ENCODE measurements at places on chromosomes 7 and 10.

DNA sequence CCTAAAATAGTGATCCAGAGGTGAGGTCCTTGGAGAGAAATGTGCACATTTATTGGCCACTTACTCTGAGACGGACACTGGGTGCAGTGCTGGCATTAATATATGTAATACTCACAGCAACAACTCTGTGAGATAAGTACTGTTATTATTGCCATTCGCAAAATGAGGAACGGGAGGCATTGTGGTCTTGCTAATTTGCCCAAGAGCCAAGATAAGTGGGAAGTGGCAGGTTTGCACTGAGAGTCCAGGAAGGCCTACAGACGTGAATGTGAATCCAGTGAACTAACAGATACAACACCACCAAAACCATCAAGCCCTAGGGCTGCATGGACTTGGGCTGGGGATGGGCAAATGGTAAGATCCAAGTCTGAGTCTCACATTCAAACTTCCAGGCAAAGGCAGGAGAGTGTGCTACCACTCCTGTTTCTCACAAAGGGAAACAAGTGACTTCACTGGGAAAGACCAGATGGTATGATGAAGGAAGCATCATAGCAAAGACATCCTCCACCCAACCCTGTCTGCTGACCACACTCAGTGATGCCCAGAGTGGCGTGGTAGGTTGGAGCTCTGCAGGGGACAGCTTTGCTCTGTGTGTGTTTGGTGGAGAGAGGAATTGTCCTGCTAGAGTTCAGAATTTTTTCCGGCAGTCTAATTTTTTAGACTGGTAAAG, 19.2 kb downstream of the TMEM273 start:
- no peak for DNase-seq

- DNase-seq, result peak; percentile 49
Measured at GRCh38 chr7:129298268-129298893, 73.6 kb downstream of the AHCYL2 start.

DNA sequence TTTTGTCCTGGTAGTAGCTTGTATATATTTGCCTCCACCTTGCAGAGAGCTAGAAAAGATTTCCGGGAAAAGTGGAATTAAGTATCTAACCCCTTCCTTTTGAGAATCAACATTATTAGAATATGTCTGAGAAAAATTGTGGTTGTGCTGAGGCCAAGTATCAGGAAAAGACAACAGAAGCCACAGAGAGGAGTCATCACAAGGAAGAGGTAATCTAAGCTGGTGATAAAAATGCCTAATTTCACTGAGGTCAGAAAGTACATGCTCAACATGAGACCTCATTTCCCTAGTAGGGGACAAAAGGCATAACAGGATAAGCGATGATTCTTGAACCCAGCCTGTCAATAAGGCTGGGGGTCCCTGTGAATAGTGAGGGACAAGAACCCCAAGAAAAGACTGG, 97.0 kb upstream of the PDE1C start:
- DNase-seq, result no peak

- no peak for DNase-seq
Measured at GRCh38 chr10:102919992-102920739, 2.1 kb downstream of the CNNM2 start.

- no peak for DNase-seq
Measured at GRCh38 chr10:72137583-72137982, 49.2 kb upstream of the SPOCK2 start.

DNA sequence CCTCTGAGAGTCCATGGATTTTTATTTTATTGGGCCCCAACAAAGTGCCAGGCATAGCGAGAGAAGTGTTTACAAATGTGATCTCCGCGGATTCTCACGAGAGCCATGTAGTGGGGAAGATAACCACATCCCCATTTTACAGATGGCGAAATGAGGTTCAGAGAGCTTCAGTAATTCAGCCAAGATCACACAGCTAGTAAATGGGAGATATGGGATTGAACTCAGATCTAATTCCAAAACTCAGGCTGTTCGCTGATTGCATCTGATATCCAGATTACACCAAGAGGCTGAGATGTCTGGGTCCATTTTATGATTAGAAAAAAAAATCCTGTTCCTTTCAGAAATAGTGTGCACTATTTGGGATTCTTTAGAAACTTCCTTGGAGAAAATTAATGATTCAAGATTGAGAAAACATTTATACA, 1.3 kb downstream of the FAS start:
- no peak for DNase-seq

DNA sequence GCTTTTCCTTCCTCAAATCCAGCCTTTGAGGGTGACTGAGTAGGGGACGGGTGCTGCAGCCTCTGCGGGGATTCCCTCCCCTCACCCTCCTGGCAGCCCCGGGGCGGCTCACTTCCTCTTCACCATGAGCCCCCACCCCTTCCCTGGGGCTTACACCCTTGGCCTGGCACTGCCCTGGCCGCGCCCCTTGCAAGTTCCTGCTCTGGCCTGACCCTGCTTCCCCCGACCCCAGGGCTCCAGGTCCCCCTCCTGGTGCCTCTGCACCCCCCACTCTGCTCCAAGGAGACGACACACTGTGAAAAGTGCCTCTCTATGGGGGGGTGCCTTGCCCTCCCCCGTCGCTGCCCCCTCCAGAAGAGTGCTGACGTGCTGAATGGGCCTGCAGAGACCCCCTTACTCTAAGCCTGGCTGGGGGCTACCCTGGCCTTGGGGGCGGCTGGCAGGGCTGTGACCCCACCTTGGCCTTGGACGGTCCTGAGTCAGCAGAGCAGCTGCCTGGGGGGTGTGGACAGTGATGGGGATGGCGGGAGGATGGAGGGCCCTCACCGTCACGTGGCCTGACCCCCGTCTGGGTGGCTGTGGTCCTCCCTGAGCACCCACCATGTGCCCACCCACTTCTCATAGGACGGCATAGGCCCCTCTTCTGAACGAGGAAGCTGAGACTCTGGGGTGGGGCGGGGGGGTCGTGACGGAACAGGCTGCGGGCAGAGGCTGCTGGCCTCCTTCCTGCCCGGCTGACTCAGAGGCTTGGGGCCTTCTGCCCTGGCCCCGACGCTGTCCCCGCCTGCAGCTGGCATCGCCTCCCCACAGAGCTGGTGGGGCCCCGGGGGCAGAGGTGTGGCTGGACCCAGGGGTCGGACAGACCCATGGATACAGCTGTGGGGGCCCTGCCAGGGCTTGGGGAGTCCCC, 9.8 kb downstream of the LFNG start:
- DNase-seq, result peak; percentile 54

DNA sequence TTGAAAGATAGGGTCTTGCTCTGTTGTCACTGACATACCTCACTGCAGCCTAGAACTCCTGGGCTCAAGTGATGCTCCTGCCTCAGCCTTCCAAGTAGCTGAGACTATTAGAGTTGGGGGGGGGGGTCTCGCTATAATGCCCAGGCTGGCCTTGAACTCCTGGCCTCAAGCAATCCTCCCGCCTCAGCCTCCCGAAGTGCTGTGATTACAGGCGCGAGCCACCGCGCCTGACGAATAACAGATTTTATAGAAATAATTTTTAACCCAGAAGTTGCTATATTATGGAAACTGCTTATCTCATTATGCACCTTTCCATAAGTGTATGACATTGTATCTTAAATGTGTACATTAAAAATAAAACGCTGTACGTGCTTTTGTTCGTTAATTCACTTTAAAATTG, 846 bp downstream of the ANKRD26 start:
- no peak for DNase-seq

- DNase-seq, result no peak
Measured at GRCh38 chr10:121503587-121504051, 94.6 kb downstream of the FGFR2 start.

DNA sequence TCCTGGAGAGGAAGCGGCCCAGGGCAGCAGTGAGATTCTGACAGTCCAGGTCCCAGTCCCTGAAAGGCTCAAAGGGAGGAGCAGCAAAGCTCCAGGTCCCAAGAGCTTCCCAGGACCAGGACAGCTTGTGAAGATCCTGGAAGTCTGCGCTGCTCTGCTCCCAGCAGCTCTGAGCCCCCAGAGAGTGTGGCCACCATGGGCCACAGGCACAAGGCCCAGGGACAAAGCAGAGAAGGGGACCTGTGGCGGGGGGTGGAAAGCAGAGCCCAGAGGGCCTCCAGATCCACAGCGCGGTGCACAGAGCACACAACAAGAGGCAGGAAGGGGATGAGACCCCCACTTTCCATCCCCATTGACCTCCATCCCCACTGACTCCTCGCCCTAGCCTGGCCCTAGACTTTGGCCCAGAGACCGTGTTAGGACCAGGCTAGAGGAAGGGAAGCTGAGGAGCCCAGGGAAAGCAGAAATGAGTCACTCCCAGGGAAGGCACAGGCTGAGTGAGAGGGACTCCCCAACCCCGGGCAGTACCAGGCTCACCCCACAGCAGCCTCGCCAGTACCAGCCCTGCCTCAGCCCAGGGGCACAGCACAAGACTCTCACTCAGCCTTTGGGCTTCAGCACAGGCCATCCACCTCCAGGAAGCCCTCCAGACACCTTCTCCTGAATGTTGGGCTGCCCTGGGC, 75.5 kb downstream of the GRID1 start:
- DNase-seq, result no peak

DNA sequence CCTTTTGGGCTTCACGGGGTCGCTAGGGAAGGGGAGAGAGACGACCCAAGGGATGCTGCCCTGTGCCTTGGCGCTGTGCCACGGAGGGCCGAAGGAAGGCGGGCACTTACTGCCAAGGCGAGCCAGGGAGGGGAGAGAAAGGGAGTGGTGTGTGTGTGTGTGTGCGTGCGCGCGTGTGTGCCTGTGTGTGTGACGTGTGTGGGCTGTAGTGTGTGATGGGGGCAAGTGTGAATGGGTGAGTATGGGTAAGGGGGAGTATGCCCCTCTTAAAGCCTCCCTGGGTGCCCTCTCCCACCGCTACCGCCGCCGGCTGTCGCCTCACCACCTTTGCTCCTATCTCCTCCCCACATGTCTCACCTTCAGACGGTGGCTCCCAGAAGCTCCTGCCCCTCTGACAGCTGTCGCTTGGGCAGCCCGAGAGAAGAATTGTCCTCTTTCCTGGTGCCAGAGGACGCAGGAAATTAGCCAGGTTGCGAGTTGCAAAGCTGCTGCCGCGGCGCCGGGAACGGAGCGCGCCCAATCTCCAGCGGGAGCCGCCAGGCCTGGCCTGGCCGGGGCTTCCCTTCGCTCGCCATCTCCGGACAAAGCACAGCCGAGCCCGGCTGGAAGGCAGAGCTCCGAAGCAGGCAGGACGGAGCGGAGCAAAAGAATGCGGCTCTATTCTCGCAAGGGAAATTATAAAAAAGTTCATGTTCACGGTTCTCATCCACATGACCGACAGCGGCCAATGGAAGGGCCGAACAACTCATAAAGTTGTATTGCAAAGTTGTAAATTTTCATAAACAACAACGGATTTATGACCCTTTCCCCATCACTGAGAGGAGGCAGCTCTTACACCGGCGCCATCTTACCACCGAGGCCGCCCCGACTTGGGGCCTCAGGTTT, at the start of gene HOXA3:
Gene HOXA3 (minus strand): TSS at position 653 of the 885 bp plus-strand sequence. CDS start 41,943 bp downstream, outside the sequence.
- DNase-seq, result peak; percentile 3

GRCh38 chr7:43602256-43602655, 19.3 kb downstream of the STK17A start:
- no peak for DNase-seq

DNA sequence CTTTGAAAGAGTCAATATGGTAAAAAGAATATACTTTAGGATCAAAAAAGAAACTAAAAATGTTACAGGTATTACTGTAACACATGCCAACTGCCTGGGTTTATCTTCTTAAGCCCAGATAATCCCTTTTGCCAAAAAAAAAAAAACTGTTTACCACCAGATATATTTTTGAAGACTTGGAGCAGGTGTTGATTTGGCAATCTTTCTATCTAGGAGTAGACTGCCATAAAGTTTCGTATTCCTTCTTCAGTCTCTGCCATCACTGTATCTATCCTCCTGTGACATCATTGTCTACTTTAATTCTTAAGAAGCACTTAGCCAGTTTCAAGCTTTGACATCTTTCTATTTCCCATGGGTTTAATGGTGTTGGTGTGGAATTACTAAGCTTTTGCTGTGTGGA, 161.0 kb downstream of the ST7 start:
- DNase-seq, result no peak

DNA sequence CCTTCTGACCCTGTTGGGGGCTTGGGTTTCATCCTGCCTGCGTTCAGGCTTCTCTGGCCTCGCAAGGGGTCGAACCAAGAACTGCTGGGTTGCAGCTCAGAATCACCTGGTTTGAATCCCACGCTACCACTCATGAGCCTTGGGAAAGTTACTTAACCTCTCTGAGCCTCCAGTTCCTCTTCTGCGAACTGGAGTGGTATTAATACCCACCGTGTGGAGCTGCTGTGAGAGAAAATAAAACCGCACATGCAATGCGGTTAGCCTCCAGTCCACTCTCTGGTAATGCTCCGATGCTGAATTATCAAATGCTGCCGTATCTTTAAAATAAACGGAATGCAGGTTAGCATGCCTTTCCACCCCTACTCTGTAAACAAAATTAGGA, 171.9 kb downstream of the ARHGAP12 start:
- no peak for DNase-seq

- DNase-seq, result no peak
Measured at GRCh38 chr7:141027043-141027442, 12.3 kb upstream of the MRPS33 start.

- no peak for DNase-seq
Measured at GRCh38 chr10:58976254-58976653, 200.2 kb upstream of the PHYHIPL start.

DNA sequence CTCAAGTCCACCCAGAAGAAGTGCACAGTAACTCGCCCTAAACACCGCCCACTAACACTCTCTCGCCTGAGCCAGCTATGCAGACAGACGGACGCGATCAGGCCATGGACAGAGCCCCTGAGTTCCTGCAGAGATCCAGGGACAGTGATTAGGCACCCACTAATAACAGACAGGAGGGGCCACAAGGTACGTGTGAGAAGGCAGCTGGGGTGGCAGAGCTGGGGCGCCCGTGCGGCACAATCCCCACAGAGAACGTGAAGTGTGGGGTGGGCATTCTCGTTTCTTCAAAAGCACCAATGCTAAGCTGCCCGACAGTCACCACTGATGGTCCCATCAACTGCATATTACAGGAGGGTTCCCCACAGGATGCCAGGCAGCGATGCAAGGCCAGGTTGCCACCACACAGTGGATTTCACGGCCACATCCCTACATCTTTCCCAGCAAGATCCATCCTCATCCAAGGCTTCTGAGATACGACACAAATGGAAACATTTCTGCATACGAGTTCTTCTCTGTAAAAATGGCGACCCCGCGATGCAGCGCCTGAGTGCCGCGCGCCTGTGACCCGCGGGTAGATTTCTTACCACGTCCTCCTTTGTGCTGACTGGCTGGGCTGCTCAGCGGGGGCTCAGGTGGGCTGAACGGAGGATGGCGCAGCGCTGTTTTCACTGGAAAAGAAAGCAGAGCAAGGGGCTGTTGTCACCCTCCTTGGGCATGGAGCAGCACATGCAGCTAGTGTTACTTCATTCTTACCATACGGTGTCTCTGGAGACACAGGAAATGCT, 237.5 kb downstream of the TNS3 start:
- no peak for DNase-seq

DNA sequence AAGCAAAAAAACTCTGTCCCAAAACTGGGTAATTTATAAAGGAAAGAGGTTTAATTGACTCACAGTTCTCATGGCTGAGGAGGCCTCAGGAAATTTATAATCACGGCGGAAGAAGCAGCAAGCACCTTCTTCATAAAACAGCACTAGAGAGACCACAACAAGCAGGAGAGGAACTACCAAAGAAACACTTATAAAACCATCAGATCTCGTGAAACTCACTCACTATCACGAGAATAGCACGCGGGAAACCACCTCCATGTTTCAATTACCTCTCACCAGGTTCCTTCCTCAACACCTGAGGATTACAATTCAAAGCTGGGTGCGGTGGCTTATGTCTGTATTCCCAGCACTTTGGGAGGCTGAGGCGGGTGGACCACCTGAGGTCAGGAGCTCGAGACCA, 48.5 kb downstream of the PDIA4 start:
- no peak for DNase-seq

GRCh38 chr7:30923774-30924413, 12.2 kb downstream of the AQP1 start:
- DNase-seq, result no peak

GRCh38 chr10:29113616-29113945, 175.3 kb upstream of the LYZL1 start:
- DNase-seq, result no peak

All from activated naive CD4-positive, alpha-beta T cell treated with Interleukin-2 at 50 U/mL for 16 hours (primary cell).